ENCODE measurements at places on chromosomes 12 and 14.

GRCh38 chr14:23406244-23406643, 1.8 kb downstream of the MYH6 start:
- DNase-seq, result no peak

DNA sequence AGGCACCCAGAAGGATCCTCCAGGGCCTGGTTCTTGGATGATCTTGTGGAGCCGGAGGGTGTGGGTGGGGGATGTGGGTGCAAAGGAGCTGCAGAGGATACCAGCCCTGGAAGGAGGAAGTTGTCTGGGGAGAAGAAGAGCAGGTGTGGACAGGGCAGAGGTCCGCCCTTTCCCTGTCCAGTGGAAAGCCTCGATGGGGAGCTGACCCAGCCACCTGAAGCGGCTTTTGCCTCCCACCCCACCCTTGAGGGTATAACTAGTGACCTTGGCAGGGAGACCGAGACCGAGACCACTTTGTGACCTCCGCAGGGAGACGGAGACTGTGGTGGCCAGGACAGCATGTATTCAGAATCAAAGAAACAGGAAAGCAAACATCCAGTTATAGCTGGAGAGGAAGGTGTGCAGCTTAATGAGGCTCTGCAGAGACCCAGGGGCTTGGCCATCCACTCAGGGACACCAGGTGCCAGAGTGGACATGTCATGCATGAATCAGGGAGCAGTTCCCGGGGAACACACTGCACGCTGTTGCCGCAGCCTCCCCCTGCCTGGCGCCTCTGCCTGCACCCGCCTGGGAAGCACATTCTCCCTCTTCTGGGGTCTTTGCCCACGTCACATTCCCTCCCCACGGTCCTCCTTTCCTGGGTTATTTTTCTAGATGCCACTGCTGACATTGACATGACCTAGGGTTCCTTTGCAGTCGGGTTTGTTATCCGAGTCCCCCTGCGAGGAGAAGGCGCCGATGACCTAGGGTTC, 87.7 kb downstream of the ADGRD1 start:
- DNase-seq, result no peak

DNA sequence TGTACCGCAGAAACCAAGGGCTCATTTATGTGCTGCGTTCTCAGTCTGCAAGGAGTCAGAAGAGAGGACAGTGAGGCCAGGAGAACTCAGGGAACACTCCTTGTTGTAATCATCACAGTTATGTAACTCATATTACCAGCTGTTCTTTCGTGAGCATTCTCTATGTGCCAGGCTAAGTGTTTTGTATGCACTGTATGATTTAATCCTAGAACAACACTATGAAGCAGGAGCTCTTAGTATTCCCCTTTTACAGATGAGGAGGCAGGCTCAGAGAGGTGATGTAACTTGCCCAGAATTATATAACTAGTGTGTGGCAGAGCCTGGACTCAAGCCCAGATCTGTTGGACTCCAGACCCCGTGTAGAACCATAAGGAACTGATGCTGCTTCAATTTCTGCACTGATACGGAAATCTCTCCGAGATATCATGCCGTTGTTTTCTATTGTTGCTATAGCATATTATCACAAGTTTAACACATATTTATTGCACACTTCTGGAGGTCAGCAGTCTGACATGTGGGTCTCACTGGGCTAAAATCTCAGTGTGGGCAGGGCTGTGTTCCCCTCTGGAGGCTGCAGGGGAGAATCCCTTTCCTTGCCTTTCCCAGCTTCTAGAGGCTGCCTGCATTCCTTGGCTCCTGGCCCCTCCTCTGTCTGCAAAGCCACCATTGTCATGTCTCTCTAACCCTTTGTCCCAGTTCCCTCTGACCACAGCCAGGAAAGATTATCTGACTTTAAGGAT, 16.3 kb upstream of the CD9 start:
- peak; percentile 53 for DNase-seq

DNA sequence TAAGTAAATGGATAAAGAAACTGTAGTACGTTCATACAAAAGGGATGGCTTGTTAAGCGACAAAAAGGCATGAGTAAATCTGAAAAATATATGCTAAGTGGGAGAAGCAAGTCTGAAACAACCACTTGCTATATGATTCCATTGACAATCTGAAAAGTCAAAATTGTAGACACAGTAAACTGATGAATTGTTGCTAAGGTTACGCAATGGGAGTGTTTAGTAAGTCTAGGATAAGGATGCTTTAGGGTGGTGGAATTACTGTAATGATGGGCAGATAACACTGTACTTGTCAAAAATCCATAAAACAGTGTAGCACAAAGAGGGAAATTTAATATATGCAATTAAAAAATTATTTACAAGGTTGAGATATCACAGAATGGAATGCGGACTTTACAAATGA, 984.9 kb downstream of the FSCB start:
- DNase-seq, result no peak

DNA sequence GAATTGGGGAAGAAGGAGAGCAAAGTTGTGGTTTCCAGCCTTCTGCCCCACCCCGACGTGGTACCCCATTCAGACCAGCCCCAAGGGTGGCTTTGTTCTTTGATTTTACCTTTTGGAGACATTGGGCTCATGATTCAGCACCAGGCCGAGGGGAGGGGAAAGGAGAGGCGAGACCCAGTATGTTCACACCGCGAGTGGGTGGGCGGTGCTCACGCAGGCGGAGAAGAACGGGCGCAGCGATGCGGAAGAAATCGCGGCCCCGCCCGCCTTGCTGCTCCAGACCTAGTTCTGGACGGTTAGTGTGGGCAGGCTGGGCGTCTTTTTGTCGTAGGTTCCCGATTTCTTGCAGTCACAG, 963 bp downstream of the ATL1 start:
- DNase-seq, result peak; percentile 58

DNA sequence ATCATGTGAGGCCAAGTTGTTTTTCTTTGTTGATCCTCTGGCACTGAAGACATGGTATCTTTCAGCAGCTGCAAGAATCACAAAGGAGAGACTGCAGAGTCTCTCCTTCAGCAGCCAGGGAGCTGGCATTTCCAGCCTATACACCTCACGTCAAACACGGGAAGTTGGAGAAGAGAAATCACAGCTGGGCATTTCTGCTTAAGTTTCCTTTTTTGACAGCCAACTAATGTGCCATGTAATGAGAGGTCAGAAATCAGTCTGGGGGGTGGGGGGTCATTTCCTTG, 28.3 kb downstream of the PHLDA1 start:
- no peak for DNase-seq

GRCh38 chr12:57319678-57320469, 68.9 kb upstream of the STAC3 start:
- DNase-seq, result peak; percentile 8

DNA sequence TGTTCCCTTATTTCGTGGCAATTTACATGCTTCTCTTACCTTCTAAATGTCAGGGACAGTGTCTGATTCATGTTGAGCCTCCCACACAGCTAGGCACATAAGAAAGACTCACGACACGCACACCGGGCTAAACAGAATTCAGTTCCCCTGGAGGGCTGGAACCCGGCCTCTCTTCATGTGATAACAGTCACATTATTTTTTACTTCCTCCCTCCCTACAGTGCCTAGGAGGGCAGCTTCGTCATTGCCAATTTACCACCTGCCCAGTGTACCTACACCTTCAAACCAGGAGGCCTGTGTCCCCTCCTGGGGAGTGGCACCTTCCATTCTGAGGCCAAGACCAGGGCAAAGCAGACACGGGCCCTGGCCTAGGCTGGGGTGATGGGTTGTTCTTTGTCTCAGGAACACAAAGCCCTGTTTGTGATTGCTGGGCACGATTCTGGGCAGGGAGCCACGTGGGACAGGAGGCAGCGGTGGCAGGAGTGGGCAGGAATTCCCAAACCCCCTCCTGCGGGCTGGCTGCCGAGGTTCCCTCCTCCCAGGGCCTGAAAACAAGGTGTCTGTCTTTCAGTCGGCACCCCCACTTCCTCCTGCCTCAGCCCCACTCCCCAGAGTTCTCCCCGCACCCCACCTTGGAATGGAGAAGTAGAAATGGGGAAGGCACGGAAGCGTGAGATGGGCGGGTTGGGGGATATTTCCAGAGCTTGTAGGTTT, 6.8 kb upstream of the RASAL1 start:
- no peak for DNase-seq

DNA sequence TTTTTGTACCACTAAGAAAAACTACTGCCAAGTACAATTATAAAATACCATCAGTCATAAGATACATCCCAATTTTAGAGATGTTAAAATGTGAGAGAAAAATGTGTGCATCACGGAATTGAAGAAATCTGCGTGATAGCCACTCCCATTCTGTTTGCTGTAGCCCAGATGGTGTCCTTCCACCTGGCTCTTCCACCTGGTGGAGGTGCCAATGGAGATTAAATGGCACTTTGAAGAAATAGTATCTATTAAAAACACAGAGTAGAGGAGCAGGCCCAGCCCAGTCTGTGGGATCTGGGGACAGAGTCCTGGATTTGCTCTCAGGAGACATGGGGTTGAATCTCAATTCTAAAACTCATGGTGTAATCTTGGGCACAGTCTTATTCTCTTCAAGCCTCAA, 35.5 kb downstream of the TSPAN11 start:
- no peak for DNase-seq

DNA sequence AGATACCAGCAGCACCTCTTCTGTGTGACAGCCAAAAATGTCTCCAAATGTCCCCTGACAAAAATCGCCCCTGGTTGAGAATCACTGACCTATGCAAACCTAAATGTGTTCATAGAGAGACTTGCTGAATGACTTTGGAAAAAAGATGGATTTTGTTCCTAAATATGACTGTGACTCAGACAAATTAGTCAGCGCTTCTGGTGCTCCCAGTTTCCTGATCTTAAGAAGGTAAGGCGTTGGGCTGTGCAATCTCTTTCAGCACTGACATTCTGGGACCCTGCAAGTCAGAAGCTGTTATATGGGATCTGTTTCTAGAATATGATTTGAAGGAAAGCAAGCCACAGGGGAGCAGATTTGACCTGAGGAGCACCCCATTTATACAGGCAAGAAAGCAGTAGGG, 90.6 kb upstream of the PWP1 start:
- DNase-seq, result no peak

DNA sequence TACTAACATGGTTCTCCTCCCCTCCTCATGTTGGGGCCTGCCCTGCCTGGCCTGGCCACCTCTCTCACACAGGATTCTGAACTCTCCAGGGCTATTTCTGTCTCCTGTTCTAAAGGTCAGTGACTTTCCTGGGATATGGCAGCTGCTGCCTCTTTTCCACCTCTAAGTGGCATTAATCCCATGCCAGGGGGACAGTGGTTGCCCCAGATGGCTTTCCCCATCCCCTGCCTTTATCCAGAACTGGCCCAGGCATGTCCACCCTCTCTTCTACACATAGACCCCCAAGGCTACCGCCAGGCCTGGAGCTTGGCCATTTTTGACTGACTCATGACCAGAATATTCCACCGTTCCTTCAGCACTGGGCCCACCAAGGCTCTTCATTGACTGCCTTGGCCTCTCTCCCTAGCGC, 90.4 kb downstream of the IRF2BPL start:
- no peak for DNase-seq

GRCh38 chr14:100086361-100086760, 21.1 kb downstream of the EVL start:
- DNase-seq, result no peak

- DNase-seq, result no peak
Measured at GRCh38 chr12:11761869-11762567, 112.5 kb downstream of the ETV6 start.

- no peak for DNase-seq
Measured at GRCh38 chr12:45125997-45126396, 75.1 kb upstream of the DBX2 start.

All from cardiac fibroblast (primary cell).